ENCODE measurements at places on chromosomes 2 and 18.

DNA sequence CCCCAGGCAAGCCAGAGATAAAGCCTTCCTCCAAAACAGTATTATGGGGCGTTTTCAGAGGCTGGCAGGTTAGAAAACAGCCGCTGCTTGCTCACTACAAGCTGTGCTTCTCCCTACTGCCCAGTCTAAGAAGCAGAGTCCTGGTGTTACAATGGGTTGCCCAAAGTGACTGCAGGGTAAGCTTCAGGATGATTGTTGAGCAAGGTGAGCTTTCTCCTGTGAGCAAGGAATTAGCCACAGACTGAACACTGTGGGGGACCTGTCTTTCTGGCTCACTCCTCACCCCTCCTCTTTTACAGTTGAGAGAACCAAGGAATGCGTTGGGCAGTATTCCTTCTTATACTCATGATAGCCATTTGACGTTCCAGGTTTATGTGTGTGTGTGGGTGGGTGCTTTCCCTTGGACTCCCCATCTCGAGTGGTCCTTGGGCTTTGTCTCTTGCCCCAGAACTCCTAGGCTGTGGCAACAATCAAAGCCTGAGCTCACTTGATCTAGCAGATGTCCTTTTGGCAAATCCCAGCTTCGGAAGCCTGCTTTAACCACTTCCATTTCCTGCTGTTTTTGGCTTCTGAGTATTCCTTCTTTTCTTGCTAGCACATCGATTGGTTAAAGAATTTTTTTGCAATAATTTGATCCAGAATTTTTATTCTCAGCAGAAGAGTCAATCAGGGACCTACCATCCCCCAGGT lies 47.5 kb downstream of the KDM3A start:
- DNase-seq = no peak

DNA sequence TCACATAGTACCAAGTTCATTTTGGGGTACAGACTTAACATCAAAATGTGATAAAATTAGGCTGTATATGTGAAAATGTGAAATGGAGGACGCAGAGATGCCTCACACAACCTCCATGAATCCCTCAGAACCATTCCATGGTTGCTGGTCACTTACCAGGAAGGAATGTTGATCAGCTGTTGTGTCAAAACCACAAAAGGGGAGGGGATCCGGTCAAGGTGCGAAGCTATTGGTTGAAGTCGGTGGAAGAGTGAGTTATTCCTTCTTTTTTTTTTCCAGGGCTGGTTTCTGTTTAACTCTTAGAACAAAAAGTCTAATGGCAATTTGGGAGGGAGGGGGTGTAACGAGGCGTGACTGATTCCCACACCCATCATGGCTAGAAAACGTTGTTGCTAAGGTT lies 32.3 kb upstream of the REG3A start:
- DNase-seq = no peak

DNA sequence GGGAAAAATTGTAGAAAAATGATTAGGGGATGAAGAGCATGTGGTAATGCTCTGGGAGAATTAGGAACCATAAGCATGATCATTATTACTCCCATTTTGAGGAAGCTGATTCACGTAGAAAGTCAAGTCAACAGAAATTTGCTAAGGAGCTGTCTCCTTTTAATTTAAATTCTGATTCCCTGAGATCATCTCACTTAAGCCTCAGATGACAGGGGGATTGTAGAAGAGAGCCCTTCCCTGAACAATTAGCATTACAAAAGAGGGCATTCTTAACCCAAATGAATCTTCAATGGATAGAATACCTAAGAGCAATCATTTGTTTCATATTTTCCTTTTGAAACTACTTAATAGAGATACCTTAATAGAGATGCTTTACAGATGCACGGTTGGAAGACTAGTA lies 267.9 kb downstream of the NYAP2 start:
- no peak for DNase-seq

DNA sequence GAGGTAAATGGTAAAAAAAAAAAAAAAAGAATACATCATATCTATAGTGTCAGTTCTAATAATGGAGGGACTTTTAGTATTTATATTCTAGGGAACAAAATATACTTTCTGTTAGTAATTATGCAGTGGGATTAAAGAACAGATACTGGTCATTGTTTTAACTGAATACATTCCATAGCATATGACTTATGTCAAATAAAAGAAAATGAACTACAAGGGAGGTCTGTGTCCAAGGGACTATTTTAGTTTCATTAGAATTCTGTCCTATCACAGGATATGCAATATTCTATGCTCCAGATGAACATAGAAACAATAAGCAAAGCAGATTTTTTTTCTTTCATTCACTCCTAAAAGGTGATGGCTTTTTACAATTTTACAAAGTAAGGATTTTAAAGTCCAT lies 154.2 kb upstream of the ZEB2 start:
- no peak for DNase-seq

- DNase-seq = no peak
Measured at GRCh38 chr2:182543741-182544525, 117.1 kb upstream of the PDE1A start.
